Activated CD8-positive, alpha-beta memory T cell treated with anti-CD3 and anti-CD28 coated beads for 48 hours (primary cell): ENCODE measurements at places on chromosomes 5 and 9.

DNA sequence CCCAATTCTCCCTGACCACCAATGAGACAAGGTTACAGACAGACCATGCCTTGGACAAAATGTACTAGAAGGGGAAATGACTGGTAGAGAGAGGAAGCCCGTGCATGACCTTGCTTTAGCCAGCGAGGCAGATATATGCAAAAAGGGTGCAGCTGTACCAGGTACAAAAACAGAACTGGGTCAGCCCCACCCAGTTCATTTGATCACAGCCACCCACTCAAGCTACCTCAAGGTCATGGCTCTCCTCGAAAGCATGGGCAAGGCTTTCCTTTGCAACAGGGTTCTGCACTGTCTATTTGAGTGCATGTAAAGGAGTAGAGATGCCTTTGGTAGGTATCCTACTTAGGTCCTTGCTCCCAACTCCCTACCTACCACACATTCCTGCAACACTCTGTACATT is 33.3 kb downstream of the TLE1 start:
- no peak for DNase-seq

GRCh38 chr5:31781772-31782171 is 142.8 kb downstream of the PDZD2 start:
- DNase-seq, result no peak

GRCh38 chr9:111897601-111898137 is 1.1 kb downstream of the UGCG start:
- DNase-seq, result no peak

- no peak for DNase-seq
Observed at GRCh38 chr5:127031863-127032232, 1.5 kb upstream of the MARCHF3 start.

- no peak for DNase-seq
Observed at GRCh38 chr9:126377536-126377935, 50.9 kb downstream of the MVB12B start.

DNA sequence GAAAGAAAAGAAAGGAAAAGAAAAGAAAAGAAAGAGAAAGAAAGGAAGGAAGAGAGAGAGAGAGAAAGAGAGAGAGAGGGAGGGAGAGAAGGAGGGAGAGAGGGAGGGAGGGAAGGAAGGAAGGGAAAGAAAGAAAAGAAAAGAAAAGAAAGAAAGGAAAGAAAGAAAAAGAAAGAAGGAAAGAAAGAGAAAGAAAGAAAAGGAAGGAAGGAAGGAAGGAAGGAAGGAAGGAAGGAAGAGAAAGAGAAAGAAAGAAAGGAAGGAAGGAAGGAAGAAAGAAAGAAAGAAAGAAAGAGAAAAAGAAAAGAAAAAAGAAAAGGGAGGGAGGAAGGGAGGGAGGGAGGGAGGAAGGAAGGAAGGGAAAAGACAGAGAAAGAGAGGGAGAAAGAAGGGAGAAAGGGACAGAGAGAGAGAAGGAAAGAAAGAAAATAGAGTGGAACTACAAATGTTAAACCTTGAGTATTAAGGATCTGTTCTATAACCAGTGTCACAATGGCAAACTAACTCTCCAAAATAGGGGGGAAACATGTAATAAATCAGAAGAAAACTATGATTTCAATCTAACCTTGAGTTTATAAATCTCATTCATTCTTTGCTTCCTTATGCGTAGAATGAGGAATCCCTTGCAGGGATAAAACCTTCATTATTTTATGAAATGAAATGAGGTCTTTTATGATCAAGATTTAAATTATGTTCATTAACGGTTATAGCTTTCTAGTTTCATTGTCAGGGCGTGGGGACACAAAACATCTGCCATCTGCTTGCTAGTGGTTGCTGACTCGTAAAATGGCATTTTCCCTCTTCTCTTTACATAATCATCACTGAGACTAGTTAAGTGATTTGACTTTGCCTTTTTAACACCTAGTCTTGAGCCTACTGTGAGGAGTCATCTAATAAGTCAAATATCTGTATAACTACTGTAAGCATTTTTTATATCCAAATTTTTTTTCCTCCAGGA is 40.7 kb upstream of the RAD23B start:
- DNase-seq, result no peak
